Upper lobe of left lung (tissue), 6 donors: ENCODE measurements at places on chromosomes 11 and 22. TPM values are rescaled to one million over a fixed set of nuclear protein-coding genes. Genes with fewer than 3 reads are reported as not detected.

GRCh38 chr22:48301421-48301820, 1526.3 kb downstream of the BRD1 start:
- H3K27ac ChIP-seq: no peak overlapping the region
- no peaks in the 10 kb centered on the region for H3K36me3 ChIP-seq
- H3K4me1 ChIP-seq: peaks cover 5% of the 10 kb centered on the region
- no peak overlapping the region for H3K4me3 ChIP-seq

DNA sequence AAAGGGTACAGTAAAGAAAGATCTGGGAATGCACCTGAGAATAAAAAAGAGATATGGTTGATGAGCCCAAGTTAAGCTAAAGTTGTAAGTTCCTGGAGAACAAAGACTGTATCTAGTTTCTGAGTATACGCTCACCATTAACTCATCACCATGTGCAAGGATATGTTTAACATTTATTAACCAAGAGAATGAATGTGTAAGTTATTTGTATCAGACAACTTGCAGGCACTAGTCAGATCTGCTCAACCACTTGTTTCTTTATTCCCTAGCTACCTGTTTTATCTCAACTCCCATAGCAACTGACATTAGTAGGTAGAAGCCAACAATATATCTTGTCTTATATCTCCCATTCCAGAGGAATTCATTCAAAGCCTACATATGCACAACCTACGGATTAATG, 74.9 kb upstream of the KCNA4 start:
- no peaks in the 10 kb centered on the region for H3K36me3 ChIP-seq
- no peaks in the 10 kb centered on the region for H3K27me3 ChIP-seq
- no peak overlapping the region for H3K27ac ChIP-seq
- DNase-seq: no peak

DNA sequence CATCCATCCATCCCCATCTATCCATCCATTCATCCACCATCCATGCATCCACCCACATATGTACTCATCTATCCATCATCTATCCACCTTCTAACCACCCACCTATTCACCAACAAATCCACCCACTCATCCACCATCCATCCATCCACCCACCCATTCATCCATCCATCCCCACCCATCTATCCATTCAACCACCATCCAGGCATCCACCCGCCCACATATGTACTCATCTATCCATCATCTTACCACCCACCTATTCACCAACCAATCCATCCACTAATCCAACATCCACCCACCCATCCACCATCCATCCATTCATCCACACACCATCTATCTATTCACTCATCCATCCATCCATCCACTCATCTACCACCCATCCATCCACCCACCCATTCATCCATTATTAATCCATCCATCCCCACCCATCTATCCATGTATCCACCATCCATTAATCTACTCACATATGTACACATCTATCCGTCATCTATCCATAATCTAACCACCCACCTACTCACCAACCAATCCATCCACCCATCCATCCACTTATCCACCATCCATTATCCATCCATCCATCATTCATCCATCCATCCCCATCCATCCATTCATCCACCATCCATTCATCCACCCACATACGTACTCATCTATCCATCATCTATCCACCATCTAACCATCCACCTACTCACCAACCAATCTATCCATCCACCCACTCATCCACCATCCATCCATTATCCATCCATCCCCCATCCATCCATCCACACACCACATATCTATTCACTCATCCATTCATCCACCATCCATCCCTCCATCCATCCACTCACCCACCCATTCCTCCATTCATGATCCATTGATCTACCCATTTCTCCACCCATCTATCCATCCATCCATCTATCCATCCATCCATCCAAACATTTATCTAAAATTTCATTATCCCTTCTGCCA, 940.0 kb downstream of the BRD1 start:
- H3K4me3 ChIP-seq: no peak overlapping the region
- H3K27ac ChIP-seq: no peak overlapping the region
- no peak for DNase-seq
- no peaks in the 10 kb centered on the region for H3K36me3 ChIP-seq

DNA sequence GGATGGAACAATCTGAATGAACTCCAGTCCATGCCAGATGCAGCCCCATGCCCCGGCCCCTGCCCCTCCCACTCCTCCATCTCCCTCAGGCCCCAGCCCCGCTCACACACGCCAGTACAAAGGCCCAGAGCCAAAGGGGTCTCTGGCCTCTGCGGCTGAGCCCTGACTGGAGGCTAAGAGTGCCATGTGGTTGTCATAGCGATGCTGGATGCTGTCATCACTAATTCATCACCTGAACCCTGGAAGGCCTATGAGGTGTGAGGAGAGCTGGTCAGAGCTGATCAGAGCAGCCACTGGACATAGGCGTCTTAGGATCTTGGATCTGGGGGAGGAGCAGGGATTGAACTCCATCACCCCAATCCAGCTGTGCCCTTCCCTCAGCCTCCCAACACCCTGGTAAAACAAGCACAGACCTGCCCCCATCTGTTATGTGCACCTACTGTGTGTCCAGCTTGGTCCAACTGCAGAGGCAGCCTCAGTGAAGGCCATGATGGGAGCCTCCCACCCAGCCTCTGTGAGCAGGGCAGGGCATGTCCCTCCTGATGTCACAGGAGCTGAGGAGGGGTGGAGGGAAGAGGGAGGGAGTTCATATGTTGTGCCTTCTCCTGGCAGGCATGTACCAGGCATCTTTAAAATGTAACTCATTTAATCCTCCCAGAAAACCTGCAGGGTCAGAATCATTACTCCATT, 16.7 kb downstream of the PDE2A start:
- no peak for DNase-seq
- no peaks in the 10 kb centered on the region for H3K27me3 ChIP-seq
- H3K36me3 ChIP-seq: no peaks in the 10 kb centered on the region
- no peaks in the 10 kb centered on the region for H3K4me1 ChIP-seq

- no peaks in the 10 kb centered on the region for H3K36me3 ChIP-seq
- no peak for DNase-seq
- H3K4me1 ChIP-seq: no peaks in the 10 kb centered on the region
- H3K4me3 ChIP-seq: no peak overlapping the region
Observed at GRCh38 chr11:77384571-77384970, 83.1 kb upstream of the GDPD4 start.

Gene AHNAK
- total RNA-seq: 826 TPM

Gene CFAP300
- 5.1 TPM for total RNA-seq
